HT-29 (cell line): ENCODE measurements at places on chromosomes 1 and 21. TPM values are rescaled to one million over a fixed set of nuclear protein-coding genes. Genes with fewer than 3 reads are reported as not detected.

DNA sequence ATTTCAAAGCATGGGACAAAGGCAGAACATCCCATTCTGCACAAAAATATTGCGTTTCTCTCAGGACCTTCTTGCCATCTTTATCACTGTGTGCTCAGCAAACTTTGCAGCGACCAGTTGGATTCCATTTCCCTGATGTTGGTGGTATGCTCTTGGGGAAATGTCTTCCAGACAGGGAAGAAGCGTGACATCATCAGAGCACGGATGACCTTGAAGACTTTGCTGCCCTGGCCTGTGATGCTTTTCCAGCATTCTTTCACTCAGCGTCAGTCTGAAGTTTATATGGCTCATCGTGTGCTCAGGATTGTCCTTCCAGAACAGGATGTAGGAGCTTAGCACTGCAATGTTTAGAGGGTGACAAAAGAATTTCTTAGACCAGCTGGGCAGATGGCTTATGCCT, 131.4 kb upstream of the F3 start:
- DNase-seq: no peak

- DNase-seq: peak; percentile 42
These were observed 73.1 kb upstream of the CACHD1 start for GRCh38 chr1:64396817-64397216.

DNA sequence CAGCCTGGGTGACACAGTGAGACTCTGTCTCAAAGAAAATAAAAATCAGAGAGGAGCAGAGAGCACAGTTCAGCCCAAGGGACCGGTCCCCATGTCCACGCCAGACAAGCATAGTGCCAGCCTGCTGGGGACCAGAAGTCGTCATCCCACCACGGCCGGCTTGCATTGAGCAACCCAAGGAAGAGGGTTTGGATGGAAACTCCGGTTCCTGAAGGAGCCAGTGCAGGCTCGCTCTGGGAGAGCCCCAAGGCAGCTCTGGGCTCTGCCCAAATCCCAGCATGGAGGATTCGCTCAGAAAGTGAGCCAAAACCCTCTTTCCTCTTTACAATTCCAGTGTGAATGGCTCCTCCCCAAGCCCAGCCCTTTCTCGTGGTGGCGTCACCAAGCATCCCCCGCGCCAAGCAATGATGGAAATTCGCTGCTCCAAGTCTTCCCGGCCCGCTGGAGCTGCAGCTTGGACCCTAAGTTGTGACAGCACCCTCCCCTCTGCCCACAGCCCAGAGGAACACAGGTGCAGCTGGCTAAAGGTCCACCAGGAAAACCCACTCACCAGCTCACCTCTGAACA, 64.1 kb upstream of the SLC25A33 start:
- no peak for DNase-seq

- DNase-seq: no peak
These were observed 14.0 kb upstream of the TRIM63 start for GRCh38 chr1:26081267-26082019.

GRCh38 chr1:26121854-26122773, 10.5 kb downstream of the PDIK1L start:
- DNase-seq: peak; percentile 71

- DNase-seq: peak; percentile 35
These were observed 20.2 kb downstream of the BTG2 start for GRCh38 chr1:203325418-203326091.

DNA sequence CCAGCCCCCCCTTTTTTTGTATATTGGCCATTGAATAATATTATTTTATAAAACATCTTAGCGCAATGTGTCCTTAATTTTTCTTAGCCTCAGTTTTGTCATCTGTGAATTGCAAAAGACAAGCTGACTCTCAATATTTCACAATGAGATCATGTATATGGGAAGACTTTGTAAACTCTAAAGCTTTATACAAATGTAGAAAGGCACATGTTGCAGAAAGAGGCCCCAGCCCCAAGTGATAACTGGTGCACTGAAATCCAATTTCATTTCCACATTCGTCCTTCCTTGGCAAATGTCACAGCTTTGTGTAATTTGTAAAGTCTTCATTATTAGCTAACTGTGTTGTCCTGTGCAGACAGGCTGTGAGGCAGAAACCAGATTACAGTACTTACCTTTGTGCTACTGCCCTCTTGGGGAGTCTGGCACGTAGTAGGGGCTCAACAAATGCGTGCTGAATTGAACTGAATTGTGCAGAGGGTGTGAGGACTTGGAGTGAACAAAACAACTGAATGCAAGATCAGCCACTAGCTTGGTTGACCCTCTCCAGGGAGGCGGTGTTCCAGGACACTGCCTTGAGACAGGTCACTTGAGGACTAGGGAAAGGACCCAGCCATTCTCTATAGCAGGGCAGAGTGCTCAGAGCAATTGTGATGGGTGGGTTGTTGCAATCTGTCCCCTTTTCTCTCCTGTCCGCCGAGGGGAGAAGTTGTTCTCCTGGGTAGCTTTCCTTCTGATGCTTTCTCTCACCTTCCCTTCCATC, 74.6 kb downstream of the LMO4 start:
- DNase-seq: no peak

DNA sequence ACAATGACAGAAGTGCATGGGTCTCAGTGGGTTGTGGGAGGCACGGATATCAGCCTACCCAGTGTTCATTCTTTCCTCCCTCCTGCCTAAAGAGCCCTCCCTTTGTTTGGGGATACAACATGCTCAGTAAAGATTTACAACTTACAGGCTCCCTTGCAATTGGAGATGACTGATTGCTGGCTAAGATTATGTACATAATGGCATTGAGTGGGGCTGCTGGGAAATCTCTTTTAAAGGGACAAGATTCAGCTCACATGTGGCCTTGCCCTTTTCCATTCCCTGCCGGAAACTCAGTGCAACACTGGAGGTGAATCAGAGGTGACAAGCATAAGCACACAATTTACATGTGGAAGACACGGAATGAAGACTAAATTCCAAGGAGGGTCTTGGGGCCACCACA, 83.7 kb upstream of the CHRM3 start:
- no peak for DNase-seq

DNA sequence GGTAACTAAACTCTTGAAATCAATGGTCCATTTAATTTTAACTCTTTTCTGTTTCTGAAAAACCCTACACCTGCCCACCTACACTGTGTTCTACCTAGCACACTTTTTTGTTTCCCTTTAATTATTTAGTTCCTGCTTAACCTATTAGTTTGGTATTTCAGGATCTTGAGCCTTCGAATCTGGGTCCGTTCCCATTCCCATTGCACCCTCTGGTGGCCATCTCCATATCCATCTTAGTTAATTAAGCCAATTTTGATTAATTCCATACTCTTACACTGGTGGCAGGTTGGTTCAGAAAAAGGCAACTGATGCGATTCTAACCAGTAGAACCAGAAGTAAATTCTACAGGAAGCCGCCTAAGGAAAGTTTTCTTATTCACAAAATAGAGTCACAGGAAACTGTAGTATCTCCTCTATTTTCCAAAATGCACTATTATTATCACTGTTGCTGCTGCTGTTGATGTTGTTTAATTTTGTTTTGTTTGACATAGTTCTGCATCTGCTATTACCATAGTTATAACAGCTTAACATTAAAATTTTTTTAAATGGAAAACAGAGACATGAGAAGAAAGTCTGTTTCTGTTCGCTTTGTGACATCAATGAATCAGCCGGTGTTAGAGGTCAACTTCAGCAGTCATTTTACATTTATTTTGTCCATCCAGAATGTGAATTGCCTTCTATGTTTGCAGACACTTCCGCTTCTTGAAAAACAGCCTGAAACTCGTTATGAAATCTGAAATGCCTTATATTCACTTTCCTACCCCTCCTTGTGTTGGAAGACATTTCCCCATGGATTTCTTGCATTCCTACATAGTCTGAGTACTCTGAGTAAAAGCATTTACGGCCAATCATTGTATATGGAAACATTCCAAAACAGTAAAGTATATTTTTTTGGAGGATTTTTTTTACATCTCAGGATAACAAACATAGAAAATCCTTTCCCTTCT, 115.5 kb upstream of the NCAM2 start:
- DNase-seq: peak; percentile 60

DNA sequence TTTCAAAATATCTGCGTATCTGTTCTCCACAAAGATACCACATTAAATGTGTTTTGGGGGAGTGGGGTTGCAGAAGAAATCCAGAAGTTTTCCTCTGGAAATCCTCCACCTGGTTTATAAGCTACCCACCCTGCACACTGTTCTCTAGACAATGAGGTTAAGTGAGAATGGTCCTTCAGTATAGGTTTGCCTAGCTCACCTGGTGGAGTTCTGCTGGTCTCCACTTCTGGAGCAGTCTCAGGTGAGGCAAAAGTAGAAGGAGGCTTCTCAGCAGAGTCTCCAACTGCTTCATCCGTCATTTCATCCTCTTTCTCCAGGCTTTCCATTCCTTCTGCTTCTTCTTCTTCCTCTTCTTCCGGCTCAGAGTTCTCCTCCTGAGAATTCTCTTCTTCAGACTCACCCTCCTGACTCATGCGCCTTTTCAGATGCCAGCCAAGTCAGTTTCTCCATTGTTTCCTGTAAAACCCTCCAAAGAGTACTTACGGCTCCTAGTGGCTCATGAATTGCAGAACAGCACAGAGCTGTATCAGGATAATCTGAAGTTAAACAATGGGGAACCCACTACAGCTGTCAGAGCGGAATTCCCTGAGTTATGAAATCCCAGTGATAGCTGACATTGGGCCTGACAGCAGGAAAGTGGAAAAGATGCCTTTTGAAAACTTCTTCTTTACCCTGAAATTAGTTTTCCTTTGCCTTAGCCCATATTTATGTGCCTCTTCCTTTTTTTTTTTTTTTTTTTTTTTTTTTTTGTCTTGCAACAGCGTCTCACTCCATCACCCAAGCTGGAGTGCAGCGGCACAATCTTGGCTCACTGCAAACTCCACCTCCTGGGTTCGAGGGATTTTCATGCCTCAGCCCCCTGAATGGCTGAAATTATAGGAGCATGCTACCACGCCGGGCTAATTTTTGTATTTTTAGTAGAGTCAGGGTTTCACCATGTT, 38.5 kb downstream of the MSTO1 start:
- DNase-seq: peak; percentile 73

LCE1A gene
- not detected in 2 replicates for total RNA-seq

SYCP1 gene
- total RNA-seq: not detected in 2 replicates

AURKAIP1 gene
- 377 and 383 TPM in 2 replicates for total RNA-seq

RHD gene
- total RNA-seq: 0.66 TPM in 1 of 2 replicates, not detected in the other

TNFAIP8L2 gene
- total RNA-seq: not detected in 2 replicates

SYF2 gene
- total RNA-seq: 18.5 and 19.0 TPM in 2 replicates

LAMB3 gene
- total RNA-seq: 109 and 120 TPM in 2 replicates
